ENCODE measurements at places on chromosomes 11 and 22.
A peak's percentile ranks its signal among the peaks of the same experiment; 100 is the strongest.

DNA sequence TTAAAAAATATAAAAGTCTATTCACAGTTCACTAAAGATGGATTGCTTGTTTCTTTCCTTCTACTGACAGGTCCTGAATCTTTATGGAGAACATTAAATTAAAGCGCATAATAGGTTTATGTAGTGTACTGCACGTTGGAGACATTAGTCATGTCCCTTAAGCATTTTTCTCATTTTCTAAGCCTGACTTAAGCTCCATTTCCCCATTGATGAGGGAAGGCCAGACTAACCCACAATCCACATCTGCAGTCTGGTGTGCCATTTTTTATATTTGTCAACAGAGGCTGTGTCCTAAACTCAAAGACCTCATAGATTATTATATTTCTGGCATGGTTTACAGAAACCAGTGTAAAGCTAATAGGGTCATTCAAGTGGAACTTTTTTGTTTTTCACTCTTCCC, 39.9 kb downstream of the CADM1 start:
- no peak for DNase-seq

- no peak for DNase-seq
These were observed 41.8 kb downstream of the CCDC81 start for GRCh38 chr11:86416494-86416893.

DNA sequence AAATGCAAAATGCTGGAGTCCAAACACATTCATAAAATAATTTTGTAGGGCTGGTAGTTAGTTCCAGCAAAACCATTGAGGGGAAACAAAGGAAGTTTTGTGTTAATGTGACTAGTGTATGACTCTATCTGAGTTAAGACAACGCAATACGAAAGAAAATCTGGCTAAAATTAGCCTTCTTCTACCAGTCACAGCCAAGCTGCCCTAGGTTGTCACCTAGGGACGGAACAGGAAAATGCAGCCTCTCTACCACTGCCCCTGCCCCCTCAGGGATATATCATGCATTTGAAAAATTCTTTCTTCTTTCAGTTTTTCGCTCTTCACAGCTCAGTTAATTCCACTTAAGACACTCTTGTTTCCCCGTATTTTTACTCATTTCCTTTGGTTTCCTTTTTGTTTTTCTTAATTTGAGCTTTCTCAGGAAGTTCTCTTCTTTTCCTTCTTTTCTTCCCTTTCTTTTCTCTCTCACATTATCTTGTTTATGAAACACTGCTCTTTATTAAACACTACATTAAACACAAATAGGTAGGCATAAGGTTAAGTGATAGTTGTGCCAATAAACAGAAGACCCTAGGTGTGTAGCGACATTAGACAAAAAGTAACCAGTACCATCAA, 30.6 kb downstream of the KIRREL3 start:
- peak; percentile 25 for DNase-seq

GRCh38 chr22:44181912-44182587, 1.3 kb downstream of the PARVG start:
- peak; percentile 33 for DNase-seq

- no peak for DNase-seq
These were observed 292.2 kb downstream of the MN1 start for GRCh38 chr22:27509132-27509920.

DNA sequence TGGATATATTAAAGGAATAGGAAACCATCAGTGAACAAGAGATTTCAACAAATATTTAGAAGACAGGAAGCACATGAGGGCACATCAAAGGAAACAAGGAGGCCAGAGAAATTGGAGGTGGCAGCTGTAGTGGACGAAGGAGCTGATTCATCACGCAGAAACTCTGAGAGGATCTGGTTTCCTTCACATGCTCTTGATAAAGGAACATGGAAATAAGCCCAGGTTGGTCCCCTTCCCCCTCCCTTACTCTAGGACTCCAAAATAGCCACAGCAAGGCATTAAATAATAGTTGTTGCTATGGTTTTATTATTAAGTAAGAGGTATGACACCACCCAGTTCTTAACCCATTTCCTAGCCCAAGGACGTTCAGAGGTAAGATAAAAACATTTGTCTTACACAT, 11.3 kb downstream of the IZUMO1R start:
- no peak for DNase-seq

DNA sequence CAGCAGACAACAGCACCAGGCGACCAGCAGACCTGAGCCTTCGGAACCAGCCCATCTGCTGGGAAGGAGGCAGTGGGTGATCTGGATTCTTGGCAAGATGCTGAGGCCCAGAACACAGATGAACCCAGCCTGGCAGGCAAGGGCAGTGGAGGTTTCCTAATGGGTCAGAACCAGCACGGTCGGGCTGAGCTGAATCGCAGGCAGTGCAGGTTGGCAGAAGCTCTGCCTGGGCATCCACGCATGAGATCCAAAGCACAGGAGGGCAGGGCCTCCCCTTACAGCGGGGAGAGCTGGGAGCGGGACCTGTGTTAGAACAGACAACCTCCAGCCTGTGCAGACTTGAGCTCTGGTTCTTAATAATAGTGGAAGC, 47.5 kb downstream of the DSCAML1 start:
- no peak for DNase-seq

- DNase-seq, result no peak
These were observed 8.6 kb downstream of the KCNQ1 start for GRCh38 chr11:2453436-2453835.

- peak; percentile 15 for DNase-seq
These were observed 93.8 kb downstream of the MIAT start for GRCh38 chr22:26751217-26751616.

- no peak for DNase-seq
These were observed 228.2 kb upstream of the ZC3H12C start for GRCh38 chr11:109864834-109865547.

DNA sequence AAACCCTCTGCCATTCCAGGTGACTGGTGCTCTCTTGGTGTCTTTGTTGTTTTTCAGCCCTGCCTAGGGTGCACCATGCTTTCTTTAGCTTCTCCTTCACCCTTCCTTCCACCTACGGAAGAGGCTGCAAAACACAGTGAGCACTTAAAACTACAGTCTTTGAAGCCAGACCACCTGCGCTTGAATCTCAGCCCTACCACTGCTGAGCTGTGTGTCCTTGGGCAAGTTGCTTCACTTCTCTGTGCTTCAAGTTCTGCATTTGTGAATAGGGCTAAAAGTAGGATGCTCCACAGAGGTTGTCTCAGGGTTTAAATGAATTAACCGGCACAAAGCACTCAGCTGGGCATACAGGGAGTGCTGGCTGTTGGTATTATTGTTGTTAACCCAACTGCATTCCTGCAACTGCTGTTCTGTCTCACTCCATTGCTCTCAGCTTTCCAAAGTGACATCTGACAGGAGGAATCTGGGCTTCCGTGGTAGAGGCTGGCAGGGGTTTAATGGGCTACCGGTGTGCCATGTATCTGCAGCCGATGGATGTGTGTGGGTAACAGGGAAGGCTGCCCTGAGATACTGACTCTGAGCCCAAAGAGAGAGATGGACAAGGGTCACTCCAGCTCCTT, 139.3 kb downstream of the FBXO7 start:
- no peak for DNase-seq

- peak; percentile 66 for DNase-seq
These were observed 8.7 kb upstream of the ABTB2 start for GRCh38 chr11:34366522-34366921.

- no peak for DNase-seq
These were observed 28.3 kb upstream of the TP53I11 start for GRCh38 chr11:44978961-44979331.

DNA sequence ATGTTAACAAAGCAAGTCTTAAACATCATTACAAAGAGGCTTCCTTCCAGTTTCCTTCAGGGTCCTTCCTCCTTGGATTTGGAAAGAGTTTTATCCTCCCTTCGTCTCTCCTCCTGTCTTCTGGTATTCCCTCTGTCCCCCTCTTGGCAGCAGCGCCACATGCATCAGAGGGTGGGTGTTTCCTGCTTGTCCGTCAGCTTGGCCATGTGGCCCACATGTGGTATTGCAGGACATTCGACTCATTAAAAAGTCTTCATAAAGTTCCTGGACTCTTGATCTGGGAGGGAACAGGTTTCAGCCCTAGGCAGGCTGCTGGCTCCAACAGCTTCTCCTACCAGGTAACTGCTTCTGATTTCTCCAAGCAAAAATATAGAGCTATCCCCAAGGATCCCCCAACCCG, 189.8 kb downstream of the CSNK2A3 start:
- DNase-seq, result peak; percentile 13

DNA sequence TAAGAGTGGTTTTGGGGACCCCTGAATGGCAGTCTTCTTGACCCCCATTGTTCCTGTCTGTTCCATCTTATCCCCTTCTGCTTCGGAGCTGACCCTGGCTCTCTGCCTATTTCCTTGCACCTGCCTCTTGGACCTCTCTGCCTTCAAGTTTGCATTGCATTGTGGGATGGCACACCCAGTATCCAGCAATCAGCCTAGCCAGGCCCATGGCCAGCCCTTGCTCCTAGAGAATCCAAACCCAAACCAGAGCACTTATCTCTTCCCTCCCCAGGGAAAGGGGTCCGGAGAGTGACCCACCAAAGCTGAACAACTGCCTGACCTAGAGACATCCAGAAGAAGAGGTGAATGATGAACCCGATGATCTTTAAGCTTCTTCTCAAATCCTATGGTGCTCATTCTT, 607.3 kb upstream of the CADM1 start:
- no peak for DNase-seq

DNA sequence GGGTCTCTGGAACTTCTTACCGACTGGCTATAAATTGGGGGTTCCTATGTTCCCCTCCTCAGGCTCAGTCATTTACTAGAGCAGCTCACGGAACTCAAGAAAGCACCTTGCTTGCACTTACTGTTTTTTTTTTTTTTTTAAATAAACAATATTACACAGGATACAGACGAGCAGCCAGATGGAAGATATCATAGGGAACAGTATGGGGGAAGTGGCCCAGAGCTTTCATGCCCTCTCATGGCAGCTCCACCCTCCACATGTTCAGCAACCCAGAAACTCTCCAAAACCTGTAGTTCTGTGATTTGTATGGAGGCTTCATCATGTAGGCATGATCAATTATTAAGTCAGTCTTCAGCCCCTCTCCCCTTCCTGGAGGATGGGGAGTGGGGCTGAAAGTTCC, 7.5 kb downstream of the UVRAG start:
- no peak for DNase-seq

GRCh38 chr11:79262221-79262620, 178.6 kb downstream of the TENM4 start:
- no peak for DNase-seq

DNA sequence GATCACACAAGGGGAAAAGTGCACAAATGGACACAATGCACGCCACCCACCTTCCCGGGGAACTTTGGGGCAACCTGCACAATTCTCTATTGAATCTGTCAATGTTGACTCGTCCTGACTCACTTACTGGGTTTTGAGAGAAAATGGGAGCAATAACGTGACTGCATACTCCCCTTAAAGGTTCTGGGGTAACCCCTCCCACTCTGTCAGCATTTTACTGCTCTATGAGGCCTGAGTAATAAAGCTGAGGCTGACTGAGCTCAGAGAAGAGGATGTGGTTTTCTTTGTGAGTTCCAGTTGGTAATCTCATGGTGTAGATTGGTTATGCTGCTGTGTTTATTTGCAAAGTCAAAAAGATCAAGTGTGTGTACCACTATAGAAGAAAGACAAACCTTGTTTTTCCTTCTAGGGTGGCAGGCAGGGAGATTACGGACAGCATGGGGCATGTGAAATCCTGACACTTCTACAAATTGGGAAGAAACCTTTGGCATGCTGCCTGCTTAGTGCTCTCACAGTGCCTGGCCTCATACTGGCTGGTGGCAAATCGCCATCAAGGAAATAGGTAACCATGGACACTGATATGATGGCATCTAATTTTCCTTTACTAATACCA, 16.1 kb upstream of the APOA1 start:
- peak; percentile 97 for DNase-seq

DNA sequence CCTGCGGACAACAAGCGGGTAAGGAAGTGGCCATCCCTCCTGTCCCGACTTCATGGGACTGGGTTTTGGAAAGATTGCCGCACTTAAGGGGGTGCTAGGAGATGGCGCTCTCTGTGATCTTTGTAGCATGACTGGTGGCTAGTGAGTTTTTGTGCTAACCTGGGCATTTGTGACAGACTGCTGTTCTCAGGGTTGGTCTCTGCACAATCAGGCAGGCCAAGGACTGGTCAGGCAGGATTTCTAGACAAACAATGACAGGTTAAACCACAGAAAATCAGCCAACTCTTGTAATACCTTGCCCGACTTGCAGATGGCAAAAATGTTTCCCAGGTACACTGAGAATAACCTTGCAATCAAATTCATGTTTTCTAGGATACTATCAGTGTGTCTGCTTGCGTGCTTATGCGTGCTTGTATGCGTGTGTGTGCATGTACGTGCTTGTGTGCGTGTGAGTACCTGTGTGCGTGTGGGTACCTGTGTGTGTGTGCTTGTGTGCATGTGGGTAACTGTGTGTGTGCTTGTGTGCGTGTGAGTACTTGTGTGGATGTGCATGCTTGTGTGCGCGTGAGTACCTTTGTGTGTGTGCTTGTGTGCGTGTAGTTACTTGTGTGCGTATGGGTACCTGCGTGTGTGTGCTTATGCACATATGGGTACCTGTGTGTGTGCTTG, 25.6 kb upstream of the SORL1-AS1 start:
- DNase-seq, result no peak

- DNase-seq, result peak; percentile 50
These were observed 92.0 kb downstream of the SGSM3 start for GRCh38 chr22:40462195-40462984.

DNA sequence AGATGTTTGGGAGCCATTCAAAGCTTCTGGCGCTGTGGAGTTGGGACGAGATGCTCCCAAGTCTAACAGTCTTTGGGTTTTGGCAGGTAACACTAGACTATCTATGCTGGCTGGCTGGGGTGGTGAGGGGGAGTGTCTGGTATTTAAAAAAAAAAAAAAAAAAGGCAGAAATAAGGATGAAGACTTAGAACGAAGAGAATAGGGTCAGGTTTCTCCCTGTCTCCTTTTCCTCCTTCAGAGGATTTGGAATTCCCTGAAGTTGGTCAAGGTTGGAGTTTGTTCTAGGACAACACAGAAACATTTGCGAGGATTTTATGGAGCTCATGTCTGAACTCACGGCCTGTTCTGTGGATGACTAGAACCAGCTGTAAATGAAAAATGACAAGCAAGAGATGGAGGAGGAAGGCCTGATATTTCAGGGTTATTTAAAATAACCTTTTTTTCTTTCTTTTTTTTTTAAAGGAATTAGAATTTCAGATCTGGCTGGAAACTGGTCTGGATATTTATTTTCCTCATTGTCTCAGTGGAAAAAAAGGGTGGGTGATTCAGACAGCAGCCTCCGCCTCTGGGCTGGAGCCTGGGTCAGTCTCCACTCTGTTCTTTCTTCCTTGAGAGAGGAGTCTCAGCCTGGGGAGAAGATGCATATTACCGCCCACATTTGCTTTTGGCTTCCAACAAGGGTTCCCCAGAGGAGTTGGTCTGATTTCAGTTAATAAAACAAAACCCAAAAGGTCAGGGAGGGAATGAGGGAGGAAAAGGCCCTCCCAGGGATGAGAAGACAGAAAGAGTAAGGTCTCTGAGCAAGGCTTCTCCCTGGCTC, 80.1 kb downstream of the USP35 start:
- DNase-seq, result no peak
